IPS-NIHi11 (cell line): ENCODE measurements at places on chromosomes 5 and 9.

DNA sequence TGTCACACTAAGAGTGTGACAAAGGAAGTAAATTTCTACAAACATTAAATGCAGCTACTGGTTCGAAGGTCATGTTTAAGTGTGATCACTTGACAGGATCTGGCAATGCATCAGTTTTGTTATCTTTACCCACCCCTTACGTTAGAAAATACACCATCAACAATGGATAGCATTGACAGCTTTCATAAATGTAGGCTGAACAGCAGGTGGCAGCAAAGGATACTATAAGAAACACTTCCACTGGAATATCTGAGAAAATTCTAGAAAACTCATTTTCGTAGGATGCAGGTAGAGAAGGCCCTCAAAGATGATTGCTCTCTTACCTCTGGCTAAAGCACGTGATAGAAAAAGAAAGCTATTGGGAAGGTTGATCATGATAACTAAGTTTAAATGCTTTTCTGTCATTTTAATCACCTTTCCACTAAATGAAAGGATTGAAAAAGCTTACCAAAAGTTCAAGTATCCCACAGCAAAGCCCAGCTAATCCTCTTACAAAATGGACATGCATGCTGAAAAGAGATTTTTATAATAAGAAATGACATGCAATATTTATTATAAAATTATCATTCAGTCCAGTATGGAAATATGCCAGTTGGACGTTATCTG, 292.5 kb downstream of the PARP8 start:
- peak; percentile 16 for DNase-seq

- DNase-seq, result no peak
Observed at GRCh38 chr9:129888293-129889121, 53.2 kb downstream of the USP20 start.

DNA sequence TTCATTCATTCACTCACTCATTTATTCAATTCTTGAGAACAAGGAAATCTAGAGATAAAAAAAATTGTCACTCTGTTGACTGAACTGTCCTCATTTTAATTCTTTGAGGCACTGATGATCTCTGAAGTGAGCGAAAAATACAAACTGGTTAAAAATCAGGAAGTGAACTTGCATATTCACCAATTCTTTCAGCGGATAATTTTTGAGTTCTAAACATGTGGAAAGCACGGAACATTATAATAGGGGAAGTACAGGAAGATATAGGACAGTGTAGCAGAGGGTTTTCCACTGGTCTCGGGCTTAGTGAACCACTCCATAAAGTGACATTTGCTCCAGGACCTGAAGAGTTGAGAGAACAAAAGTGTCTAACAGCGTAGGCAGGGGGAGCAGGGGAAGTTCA, 169.5 kb downstream of the TLR4 start:
- DNase-seq, result no peak

GRCh38 chr5:173655196-173655797, 38.8 kb upstream of the BOD1 start:
- DNase-seq, result no peak

GRCh38 chr5:120252839-120253238, 211.3 kb upstream of the PRR16 start:
- no peak for DNase-seq

DNA sequence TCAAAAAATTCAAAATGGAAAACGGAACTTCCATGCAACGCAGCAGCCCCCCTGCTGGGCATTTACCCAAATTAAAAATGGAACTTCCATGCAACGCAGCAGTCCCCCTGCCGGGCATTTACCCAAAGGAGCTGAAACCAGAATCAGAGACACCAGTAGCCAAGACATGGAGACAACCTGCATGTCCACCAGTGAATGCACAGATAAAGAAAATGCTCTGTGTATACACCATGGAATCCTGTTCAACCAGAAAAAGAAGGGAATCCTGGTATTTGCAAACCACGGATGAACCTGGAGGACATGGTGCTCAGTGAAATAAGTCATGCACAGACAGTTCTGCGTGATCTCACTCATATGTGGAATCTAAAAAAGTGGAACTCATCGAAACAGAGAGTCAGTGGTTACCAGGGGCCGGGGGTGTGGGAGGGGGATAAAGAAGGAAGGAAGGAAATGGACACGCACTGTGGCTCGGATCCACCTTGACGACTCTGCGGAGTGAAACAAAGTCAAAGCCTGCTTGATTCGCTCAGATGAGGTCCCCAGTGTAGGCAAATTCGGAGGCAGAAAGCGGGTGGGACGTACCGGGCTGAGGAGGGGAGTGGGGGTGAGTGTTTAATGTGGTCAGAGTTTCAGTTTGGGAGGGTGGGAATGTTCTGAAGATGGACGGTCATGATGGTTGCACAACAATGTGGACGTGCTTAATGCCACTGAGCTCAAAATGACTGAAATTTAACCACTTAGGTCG, 40.2 kb upstream of the EXOC3 start:
- DNase-seq, result no peak

DNA sequence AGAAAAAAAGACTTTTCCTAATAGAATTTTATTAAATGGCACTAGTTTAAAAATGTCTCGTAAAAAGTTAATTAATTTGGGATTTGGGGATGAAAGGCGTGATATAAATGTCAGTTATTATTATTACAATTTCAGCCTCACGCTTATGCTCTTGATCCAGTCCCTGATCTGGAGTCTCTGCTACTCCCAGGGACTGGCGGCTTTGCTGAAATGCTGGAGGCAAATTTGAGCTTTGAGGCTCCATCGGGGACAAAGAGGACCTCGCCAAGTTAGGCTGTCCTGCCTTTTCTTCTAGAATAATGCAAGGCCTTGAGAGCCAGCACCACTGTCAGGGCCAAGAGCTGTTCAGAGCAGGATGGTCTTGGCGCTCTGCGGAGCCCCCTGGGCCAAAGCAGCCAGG, 69.7 kb downstream of the ZNF618 start:
- no peak for DNase-seq

- DNase-seq, result no peak
Observed at GRCh38 chr9:131043087-131043486, 34.1 kb downstream of the LAMC3 start.

DNA sequence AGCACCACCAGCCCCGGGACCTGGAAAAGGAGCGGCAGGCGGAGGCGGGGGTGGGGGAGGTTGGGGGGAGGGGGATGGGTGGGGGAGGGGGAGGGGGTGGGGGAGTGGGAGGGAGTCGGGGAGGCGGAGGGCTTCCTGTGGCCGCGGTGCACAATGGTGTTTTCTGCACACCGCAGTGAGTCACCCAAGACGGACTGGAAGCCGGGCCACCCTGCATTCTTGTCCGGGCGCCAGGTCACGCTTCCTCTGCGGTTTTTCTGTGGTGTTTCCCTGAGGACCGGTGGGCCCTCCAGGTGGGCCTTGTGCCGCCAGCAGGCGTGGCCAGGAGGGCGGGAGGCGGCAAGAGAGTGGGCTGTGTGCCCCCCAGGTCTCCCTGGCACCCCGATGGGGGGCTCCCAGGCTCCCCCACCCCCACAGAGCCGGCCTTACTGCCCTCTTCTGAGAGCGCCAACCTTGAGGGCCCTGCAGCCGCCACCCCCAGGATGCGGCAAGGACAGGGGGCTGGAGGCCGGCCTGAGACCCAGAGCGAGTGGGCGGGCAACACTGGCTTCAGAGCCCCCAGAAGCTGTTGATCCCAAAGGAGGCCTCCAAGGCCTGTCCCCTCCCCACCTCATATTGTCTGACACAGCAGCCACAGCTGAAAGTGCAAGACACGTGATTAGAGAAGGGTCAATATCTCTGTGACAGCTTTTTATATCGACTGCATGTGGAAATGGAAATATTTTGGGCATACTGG, 11.1 kb downstream of the EXD3 start:
- peak; percentile 73 for DNase-seq
